EH (cell line): ENCODE measurements at places on chromosomes 2 and 18.

GRCh38 chr2:65450393-65450792, 18.0 kb upstream of the SPRED2 start:
- no peak for DNase-seq

- no peak for DNase-seq
Observed at GRCh38 chr2:57941816-57942215, 104.8 kb upstream of the VRK2 start.

GRCh38 chr2:200081236-200081635, 125.9 kb downstream of the MAIP1 start:
- no peak for DNase-seq

DNA sequence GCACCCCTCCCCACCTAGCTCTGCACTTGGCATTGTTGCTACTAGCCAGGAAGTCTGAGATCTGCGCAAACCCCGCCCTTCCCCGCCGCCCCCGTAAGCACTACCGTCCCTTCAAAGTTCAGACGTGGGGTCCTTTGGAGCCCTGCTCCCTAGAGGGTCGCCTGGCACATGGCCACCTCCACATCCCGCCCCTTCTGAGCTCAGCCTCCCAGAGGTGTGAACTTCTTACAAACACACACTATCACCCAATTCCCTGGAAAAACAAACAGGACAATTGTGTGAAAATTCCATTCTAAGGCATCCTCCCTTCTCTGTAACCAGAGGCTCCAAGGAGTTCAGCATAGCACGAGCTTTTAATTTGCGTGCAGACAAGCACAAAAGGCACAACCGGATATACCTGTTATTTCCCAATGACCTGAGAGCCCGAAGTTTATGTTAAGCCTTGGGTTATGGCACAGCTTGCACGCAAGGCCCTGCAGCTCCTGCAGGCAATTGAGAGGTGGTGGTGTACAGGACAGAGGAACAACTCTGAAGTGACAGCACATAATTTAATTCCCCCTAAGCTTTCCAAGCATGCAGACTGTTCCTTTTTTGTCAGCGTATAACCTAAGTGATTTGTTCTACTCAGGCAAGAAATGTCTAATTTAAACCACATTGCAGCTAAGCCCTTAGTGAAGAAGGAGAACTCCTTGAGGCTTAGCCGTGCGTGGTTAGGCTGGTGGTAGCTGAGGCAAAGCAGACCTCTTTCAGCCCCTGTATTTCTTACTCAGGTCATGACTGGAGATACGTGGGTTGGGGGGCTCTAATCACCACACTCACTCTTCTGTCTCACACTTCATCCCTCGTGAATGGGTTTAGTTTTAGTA, 20.3 kb upstream of the CYP1B1 start:
- DNase-seq = peak; percentile 19

DNA sequence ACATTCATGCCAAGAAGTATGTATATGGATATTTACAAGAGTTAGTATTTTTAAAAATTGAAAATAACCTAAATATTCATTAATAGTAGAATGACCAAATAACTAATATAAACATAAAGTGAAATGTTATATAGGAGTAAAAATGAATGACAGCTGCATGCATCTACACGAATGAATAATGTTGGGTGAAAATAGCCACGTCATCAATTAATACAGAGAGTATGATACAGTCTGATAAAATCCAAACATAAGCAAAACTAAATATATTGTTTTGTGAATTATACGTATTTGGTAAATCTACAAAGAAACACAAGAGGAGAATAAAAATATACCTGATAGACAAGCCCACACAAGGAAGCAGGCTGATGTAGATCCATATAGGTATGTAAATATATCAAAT, 24.5 kb downstream of the ZC3H8 start:
- no peak for DNase-seq
